ENCODE measurements at places on chromosomes 5 and 9.

- DNase-seq, result no peak
These were observed 459.4 kb upstream of the ITGA1 start for GRCh38 chr5:52328220-52328806.

- DNase-seq, result no peak
These were observed 348.2 kb downstream of the IRX1 start for GRCh38 chr5:3943859-3944258.

- no peak for DNase-seq
These were observed 8.7 kb downstream of the EBF1 start for GRCh38 chr5:159091065-159091464.

DNA sequence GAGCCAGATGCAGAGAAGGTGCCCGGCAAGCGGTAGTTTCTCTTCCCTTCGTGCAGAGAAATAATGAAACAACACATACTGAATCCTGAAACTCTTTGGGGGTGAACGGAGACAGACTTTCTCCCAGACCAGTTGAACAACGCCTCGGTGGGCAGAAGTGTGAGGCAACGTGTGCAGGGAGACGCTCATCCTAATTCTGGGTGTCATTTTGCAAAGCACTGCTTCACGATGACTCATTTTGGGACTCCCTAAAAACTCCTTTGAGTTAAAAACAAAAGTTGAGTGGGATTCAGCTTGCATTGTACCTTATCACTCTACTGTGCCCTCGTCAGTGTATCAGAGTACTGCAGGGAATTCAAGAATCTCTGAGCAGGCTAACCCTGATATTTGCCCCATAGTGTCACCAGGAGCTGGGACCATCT, 3.5 kb upstream of the NEK6 start:
- DNase-seq, result no peak

- DNase-seq, result no peak
These were observed 30.7 kb upstream of the CORO2A start for GRCh38 chr9:98222885-98223691.

DNA sequence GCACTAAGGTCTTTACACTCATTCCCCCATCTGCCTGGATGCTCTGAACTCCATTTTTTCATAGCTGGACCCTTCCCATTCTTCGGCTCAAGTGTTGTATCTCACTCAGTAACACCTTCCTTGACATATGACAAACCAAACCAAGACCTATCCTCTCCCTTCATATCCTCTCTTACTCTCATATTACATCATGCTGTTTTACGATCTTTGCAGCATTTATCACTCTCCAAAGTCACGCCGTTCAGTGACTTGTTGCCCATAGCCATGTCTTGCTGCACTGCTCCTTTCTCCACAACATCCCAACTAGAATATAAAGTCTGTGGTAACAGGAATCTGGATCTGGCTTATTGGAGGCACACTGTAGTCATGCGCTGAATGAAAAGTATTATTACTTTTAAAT, 923.6 kb upstream of the DMAC1 start:
- DNase-seq, result no peak

DNA sequence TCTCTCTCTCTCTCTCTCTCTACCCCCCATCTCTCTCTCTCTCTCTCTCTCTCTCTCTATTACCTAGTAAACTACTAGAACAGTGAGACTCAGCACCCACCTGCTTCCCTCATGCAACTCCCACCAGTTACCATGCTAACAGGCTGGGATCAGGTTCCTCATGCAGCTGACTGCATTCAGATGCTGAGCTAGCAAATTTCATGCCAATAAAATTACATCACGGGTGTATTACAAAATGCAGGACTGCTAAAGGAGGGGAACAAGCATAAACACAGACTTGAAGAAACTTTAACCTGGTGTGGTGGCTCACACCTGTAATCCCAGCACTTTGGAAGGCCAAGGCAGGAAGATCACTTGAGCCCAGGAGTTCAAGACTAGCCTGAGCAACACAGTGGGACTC, 76.0 kb downstream of the CEMIP2 start:
- no peak for DNase-seq

DNA sequence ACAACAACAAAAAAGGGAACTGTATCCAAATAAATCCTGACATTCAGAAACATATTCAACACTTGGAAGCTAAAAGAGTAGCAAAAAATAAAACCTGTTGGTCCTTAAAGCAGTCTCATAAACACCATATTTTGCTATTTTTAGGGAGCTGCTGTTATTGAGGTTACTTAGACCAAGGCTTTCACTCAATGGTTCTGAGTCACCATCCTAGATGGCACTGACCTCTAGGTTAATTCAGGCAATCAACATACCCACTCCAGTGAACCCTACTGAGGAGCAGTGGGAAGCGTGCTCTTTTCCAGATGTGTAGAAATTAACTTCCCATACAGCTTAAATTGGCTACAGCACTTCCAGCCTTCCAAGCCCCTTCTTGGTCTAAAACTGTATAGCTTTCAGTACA, 5.2 kb downstream of the GNAQ start:
- no peak for DNase-seq

DNA sequence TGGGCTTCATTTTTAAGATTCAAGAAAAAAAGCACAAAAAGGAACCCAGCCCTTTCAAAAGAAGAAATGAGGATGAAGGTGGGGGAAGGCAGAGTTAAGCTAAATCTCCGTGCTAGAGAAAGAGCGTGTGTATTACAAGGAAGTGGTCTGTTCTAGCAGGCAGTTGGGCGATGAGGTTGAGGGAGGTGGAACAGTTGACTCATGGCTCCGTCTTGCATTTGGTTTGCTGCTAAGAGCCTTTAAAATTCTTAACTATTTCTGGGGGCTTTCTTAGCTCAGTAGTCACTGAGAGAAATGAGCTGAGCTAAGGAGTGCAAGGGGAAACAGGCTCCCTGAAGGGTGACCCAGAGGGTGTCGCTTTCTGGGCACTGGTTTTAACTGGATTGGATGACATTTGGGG, 117.4 kb downstream of the GCNT1 start:
- peak; percentile 59 for DNase-seq

DNA sequence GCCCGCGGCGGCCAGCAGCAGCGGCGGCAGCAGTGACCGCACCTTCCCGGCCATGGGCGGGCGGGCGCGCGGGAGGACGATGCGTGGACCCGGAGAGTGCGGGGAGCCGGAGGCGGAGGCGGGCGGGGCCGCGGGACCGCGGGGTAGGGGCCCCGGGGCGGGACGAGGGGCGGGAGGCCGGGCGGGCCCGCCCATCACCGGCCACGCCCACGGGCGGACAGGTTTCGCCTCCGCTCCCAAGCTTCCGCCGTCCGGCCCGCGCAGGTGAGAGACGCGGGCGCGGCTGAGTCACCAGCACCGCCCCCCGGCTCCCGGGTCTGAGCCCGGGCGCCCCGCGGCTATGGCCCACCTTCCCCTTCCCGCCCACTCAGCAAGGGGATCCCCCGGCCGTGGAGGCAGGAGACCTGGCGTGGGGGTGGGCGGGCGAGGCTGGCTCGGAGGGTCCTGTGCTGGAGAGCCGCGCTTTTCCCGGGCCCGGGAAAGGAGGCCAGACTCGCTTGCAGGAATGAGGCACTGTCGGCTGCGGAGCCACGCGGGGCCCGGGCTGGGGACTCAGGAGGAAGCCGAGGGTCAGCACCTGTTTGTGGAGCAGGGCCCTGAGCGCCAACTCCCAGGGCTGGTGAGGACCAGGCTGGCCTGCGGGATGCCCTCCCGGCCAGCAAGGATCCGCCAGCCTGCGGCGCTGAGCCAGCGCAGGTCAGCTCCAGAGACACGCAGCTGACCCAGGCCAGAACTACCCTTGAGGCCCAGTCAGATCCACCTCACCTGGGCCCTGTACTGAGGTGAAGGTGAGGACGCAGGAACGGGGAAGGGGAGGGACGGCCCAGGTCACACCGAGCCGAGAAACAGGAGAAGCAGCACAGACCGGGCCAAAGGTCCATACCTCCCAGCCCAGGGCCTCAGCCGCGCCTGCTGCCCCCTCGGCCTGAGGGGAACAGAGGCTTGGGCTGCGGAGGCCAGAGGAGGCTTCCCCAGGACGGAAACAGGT, at the start of gene ENTPD2:
ENTPD2 (minus strand) TSS at position 118 of the 988 bp plus-strand sequence; CDS start at position 54, 64 bp downstream.
- no peak for DNase-seq

- no peak for DNase-seq
These were observed 224.6 kb downstream of the CTNND2 start for GRCh38 chr5:11679676-11680075.

DNA sequence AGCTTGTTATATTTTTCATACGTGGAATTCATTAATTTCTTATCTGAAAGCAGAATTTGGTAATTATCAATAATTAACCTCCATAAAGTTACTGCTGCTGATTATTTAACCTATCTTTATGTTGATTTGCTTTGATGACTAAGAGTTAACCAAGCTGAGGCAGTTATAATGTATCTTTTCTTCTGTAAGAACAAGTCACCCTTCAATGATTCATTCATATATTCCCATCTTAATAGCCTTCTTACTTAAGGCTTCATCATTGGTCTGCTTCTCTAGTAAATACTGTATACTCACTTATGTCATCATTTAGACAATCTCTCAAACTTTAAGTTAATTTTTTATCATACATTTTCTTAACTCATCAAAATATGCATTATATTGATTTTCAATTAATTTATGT, 592.2 kb downstream of the ANXA1 start:
- no peak for DNase-seq

DNA sequence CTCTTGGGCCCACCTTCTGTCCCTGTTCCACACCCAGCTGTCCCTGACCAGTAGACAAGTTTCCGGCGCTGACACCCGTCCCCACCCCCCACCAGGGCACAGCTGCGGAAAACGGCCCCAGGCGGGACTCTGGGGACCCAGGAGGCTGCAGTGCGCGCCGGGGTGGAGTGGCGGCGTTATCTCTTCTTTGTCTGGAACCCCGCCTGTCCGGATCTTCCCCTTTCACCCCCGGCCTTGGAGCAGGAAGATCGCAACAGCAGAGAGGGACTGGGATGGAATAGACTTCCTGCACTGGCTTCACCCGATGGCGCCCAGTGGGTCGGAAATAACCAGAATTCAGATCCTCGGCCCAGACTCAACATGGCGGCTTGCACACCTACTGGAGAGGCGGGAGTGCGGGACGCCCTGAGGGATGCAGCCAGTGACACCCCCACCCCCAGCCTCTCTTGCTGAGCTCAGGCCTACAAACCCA, 4.7 kb downstream of the PAX5 start:
- DNase-seq, result no peak

DNA sequence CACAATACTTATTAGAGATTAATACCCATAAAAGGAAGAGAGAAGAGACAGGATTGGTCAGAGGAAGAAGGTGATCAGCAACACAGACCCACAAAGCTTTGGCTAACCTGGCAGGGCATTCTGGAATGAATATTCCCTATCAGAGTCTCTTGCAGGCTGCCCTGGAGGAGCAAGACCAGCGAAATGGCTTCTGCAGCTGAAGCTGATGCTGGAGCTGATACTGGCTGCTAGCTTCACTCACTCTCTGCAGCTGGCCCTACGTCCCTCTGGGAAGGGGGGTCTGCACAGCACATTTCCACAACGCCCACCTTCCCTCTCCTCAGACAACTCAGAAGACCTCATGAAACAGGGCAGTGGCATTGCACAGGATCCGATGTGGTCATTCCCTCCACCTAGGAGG, 169.9 kb upstream of the EFNA5 start:
- DNase-seq, result no peak

DNA sequence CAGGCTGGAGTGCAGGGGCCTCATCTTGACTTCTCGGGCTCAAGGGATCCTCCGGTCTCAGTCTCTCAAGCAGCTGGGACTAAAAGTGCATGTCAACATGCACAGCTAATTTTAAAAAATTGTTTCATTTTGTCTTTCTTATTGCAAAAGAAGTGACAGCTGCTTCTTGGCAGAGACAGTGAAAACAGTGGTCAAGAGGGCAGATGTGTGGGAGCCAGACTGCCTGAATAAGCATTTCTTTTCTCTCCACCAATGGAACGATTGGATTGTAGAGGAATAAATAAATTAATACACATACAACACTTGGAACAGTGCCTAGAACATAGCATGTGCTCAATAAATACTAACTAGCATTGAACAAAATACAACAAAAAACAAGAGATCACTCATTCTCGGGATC, 27.4 kb upstream of the KIF4B start:
- DNase-seq, result no peak

DNA sequence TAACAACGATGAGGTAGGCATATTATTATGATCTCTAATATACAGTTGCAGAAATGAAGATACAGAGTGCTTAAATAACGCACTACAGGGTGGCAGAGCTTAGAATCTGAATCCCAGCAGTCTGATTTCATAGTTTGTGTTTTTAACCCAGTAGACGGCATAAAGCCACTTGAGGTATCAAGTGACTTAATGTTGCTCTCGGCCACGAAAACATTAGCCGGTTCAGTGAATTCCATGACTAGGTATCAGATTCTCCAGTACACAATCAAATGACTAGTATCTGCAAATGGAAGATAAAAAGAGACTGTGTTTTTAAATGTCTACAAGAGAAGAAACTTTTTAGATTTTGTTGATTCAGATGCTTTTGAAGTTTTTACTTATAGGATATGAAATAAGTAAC, 24.8 kb downstream of the SMC2 start:
- no peak for DNase-seq

DNA sequence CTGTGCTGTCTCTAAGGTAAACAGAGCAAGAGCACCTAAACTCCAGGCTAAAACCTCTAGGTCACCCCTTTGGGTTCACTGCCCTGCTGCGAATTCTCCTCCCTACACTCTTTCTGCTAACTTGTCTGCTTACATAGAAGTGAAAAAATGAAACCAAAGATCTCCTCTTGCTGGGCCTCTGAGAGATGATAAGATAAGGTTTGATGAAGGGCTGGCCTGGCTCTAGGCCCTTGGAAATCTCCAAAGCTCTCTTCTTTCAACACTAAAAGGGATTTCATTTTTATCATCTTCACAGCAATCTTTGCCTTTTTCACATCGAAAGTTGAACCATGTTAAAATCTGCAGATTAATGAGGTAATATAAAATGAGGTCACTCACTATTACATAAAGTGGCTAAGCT, 450.8 kb upstream of the TLE4 start:
- DNase-seq, result no peak

- DNase-seq, result no peak
These were observed 560 bp downstream of the SCAI start for GRCh38 chr9:125142560-125143376.

GRCh38 chr9:126500600-126501382, 112.9 kb upstream of the LMX1B start:
- DNase-seq, result no peak

DNA sequence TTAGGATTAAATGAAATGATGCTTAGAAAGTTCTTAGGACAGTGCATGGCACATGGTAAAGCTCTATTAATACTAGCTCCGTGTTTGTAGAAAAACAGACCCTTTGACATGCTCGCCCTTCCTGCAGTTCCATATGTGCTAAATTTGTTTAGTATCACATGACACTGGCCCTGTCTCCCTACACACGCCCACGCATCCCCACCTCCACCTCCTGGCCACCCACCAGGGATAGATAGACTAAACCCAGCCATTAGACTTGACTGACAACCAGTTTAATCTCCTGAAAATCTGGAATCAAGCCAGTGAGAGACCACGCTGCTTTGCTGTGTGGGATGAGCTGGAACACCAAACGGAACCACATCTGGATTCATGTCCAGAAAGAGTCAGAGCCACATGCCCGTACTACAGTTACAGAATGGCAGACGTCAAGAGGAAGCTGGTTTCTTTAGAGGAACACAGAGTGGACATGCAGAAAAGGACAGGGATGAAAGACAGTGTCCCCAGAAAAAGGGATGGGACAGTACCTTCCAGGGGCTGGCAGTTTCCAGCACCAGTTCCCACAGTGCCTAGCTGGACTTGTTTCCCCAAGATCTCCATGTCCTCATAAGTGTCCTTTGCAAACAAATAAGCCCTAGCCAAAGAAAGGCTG, 186.1 kb downstream of the PDZD2 start:
- DNase-seq, result no peak
